NCI-H1694 (cell line): ENCODE measurements at places on chromosomes 5 and 9.

- DNase-seq: no peak
Measured at GRCh38 chr5:177557041-177557647, 2.8 kb upstream of the FAM193B start.

DNA sequence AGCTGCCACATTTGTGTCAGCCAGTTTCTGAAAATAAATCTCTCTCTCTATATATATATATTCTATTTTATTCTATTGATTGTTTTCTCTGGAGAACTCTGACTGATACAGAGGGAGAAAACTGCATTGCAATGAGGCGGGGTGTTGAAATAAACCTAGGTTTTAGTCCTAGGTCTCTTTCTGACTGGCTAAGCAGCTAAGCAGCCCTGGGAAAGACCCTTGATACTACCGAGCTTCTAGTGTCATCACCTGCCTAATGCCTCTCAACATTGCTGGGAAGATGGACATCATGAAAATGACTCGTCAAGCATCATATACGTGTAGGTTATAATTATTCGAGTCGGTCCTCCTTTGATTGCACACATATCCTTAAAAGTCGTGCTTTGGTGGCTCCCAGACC is 166.5 kb upstream of the IL12B start:
- no peak for DNase-seq

GRCh38 chr5:66542711-66543110 is 53.5 kb upstream of the MAST4 start:
- no peak for DNase-seq

- DNase-seq: no peak
Measured at GRCh38 chr9:134925011-134925511, 7.3 kb upstream of the FCN1 start.

DNA sequence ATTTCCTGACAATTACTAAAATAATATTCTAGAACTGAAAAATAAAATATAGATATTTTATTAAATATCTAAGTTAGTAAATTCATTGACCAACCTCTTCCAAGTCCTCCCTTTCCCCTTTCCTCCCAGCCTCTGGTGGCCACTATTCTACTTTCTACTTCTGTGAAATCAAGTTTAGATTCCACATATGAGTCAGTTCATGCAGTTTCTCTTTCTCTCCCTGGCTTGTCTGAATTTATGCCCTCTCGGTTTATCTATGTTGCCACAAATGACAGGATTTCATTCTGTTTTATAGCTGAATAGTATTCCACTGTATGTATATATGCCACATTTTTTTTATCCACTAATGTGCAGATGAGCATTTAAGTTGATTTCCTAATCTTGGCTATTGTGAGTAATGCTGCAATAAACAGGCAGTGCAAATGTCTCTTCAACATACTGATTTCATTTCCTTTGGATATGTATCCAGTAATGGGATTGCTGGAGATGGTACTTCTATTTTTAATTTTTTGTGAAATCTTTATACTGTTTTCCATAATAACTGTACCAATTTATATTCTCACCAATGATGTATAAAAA is 52.3 kb downstream of the WDR36 start:
- no peak for DNase-seq

DNA sequence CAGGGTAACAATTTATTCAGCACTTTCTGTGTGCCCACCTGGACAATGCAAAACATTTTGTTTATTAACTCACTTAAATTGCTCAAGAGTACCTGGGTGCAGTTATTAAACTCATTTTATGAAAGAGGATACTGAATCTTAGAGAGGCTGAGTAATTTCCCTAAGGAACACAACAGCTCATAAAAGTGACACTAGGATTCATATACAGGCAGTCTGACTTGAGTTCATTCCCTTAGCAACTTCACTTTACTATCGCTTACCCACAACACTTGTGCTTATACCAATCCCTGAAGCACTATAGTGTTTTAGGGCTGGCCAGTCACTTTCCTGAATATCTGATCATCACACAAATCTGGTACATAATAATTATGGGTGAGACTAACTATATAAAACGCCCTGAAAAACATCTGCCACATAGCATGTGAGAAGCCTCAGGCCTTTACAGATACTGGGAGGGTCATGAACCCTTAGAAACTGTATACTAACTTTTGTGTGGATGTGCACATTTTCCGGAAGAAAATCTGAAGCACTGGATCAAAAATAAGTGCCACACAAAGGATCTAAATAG is 11.3 kb downstream of the TRPM6 start:
- no peak for DNase-seq

DNA sequence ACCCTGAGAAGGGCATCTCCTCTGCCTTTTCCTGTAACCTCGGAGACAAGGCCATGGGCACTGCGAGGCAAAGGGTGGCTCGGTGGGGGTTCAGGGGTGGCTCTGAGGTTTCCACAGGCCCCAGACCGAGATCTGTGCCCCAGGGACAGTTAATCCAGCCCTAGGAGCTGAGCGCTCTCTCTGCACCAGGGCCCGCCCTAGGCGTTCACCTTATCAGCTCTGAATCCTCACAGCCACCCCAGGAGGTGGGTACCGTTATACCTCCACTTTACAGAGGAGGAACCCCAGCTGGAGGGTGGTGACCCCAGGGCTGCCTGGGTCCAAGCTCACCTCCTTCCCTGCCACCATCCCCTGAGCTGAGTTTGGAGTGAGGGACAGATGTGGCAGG is 2.3 kb upstream of the ENG start:
- DNase-seq: no peak

DNA sequence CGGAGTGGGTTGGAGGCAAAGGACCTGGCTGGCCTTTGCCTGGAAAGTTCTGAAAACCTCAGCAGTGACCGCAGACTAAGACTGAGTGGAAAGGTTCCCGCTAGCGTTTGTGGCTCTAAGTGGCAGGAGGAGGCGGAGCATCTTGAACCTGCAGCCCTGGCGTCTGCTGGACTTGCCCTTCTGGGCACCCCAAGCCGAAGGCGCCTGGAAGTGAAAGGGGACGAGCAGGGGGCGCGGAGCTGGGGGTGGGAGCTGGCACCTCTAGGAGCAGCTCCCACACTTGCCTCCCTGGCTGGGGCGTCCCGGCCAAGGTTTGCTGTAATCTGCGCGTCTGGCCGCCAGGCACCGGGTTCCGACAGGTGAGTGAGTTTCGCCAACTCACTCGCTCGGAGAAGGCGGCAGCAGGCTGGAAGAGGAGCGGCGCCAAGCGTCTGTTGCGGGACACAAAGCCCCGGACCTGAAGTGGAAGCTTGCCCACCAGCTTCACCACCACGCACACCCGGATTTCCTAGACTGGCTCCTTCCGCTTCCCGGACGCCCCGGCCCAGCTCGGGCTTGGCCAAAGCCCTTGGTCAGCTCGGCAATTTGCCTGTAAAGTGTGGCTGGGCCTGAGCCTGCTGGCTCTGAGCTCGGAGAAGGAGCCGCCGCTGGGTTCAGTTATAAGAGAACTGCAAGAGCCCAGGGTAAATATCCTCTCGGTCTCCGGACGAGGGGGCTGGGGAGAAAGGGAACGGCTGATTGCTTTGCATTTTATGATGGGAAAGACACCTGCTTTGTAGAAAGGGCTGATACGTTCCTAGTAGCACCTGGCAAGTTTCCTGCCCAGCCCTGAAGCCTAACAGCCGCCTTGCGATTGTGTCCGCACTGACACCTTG is at the start of gene GNA14:
Gene GNA14, minus strand, starts transcription at position 89 of the 875 bp plus-strand sequence. CDS start 529 bp downstream, outside the sequence.
- no peak for DNase-seq

DNA sequence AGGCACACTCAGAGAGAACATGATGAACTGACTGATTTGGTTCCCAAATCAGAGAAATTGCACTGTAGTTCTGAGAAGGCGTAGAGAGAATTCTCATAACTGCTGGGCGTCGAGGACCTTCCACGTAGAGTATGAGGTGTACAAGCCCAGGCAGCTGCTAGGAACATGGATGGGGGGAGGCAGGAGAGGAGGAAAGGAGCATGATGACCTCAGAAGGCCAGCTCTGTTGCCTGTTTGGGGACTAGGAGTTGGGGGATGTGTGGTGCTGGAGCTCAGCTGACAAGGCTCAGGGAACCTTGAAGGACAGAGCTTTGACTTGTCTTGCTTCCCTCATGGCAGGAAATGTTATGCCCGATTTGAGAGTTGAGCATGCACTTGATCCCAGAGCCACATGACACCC is 485.4 kb downstream of the IRX1 start:
- no peak for DNase-seq

GRCh38 chr9:92455217-92455616 is 27.1 kb downstream of the ASPN start:
- DNase-seq: no peak

DNA sequence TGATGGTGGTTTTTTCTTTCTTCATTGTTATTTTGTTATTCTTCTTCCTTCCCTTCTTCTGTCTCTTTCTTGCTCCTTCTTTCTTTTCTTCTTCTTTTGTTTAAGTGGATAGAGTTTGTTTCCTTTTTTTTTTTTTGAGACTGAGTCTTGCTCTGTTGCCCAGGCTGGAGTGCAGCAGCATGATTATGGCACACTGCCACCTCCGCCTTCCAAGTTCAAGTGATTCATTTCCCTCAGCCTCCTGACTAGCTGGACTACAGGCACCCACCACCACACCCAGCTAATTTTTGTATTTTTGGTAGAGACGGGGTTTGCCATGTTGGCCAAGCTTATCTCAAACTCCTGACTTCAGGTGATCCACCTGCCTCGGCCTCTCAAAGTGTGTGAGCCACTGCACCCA is 40.3 kb downstream of the JAK2 start:
- no peak for DNase-seq

GRCh38 chr9:137458194-137459151 is 661 bp downstream of the NSMF start:
- peak; percentile 78 for DNase-seq

GRCh38 chr5:128537221-128537999 is 635 bp downstream of the FBN2 start:
- DNase-seq: no peak

GRCh38 chr5:78534905-78535200 is 113.7 kb downstream of the LHFPL2 start:
- no peak for DNase-seq

DNA sequence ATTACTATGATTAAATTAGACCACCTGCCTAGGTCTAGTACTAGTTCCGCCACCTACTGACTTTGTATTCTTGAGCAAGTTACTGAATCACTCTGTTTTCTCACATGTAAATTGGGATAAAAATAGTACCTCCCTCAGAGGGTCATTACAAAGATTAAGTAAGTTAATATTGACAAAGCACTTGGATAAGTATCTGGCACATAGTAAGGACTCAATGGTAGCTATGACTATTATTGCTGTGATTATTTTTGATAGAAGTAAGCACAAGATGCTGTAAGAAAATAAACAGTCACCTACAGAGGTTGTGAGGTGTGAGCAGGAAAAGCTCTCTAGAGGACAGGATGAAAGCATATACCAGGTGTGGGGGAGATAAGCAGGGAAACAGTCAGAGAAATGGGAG is 173.1 kb upstream of the PAPPA start:
- no peak for DNase-seq

DNA sequence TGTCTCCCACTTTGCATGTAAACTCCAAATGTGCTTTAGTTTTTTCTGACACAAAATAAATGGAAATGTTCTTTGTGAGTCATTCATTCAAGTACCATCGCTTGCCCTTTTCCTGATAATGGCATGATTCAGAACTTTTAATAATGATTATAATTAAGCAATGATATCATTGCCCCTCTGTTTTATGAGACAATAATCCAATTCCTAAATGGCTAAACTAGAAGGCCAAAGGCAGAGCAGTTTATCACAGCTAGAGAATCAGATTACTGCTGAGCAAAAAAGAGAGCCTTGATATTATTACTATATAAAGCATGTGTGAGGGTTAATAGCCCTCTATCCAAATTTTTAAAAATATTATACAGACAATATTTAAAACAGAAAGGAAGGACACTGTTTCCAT is 484.2 kb upstream of the PTPRD start:
- DNase-seq: no peak

DNA sequence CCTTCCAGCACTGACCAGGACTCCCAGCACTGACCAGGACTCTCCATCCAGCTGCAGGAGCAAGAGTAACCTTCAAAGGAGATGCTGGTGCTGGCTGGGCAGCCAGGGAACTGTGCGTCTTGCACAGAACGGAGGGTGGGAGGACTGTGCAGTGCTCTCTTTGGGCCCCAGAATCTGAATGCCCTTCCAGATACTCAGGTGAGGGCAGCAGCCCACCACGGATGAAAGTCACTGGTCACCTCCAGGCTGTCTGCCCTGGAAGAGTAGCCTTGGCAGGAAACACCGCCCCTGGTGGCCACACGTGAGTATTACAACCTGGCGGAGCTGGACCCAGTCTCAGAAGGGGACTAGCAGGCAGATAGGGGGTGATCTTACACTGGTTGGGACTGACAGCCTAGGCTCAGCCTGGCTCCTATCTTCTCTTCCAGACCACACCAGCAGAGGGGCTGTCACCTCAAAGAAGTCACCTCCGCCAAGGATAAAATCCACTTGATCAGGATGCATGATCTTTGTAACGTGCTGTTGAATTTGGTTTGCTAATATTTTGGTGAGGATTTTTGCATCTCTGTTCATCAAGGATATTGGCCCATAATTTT is 4.8 kb upstream of the SARDH start:
- peak; percentile 76 for DNase-seq

- no peak for DNase-seq
Measured at GRCh38 chr9:134864821-134865190, 15.8 kb upstream of the FCN2 start.

GRCh38 chr5:178457471-178457870 is 132.7 kb downstream of the COL23A1 start:
- DNase-seq: no peak

DNA sequence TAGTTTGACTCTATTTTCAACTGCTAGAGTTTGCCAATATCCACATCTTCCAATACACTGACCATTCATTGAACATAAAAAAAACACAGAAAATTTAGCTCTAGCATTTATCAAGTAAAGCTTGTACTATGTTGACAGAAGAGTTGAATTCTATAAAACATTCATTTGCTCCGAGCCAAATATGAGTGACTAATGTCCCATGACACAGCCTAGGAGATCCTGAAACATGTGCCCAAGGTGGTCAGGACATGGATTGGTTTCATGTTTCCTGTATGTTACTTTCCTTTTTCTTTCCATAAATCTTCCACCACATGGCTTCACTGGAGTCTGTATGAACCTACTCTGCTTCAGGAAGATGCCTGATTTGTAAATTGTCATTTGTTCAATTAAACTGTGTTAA is 122.4 kb upstream of the PRDM9 start:
- DNase-seq: no peak

DNA sequence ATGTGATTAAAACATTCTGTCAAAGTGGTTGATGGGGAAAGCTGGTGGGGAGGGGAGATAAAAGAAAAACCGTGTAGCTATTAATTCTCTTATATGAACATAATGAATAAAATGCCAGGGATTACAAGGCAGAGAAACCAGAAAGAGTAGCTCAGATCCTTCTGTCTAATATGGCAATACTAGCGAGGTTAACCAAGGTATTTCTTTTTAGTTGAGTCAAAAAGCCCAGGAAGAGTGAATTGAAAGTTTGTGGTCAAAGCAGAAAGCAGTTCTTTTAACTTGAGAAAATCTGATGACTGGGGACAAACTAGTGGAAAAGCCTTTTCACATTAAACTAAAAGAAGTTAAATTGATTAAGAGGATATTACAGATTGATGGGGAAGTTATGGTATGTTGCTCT is 76.0 kb downstream of the ERBIN start:
- DNase-seq: no peak

DNA sequence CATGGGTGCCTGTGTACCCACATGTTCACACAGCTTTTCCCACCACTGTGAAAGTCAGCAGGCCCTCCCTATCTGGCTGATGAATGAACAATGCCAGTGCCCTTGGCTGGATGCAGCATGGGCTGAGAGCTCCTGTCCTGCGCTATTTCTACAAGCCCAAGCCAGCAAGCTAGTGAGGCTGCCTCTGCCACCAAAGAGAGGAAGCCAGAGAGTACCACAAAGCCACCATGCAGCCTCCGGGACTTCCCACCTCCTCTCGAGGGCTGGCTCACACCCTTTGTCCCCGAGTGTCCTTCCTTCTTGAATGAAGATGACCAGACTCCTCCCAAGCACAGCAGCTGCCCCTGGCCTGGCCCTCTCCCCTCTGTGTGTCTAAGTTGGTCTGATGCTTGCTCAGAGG is 76.5 kb downstream of the SH3PXD2B start:
- DNase-seq: no peak
